ENCODE measurements at places on chromosomes 3 and 15. TPM values are rescaled to one million over a fixed set of nuclear protein-coding genes. Genes with fewer than 3 reads are reported as not detected.

GRCh38 chr3:38579551-38580449 is 69.7 kb downstream of the SCN5A start:
- no peak for DNase-seq

DNA sequence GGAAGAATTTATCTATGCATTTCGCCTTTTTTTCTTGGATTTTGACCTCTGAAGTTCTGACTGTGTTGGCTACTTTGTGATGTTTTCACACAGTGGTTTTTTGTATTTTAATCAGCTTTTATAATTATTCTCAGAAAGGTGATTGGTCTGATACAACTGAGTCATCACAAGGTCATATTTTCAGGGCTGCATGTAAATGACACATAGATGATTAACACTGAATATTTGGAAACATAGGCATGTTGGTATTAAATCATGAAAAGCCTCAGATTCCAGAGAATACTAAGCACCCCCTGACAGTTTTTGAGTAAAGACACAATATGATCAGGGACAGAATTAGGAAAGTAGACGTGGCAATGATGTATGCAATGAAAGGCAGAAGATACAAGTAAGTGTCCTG is 175.5 kb upstream of the SLCO3A1 start:
- DNase-seq, result no peak

DNA sequence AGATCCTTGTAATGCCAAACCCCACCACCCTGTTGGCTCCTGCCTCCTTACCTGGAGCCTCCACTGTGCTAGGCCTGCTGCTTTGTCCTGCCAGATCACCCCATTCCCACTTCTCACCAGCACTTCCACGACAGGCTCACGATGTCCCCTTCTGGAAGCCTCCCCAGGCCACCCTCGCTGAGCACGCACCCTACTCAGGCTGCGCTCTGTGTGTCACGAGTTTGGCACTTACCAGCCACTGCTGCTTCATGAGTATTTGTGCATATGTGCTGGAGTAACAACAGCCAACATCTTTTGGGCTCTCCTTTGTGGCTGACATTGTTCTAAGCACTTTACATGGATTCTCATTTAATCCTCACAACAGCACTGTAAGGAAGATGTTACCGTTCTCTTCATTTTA is 58.1 kb downstream of the PDIA5 start:
- DNase-seq, result no peak

Gene TRIM71
- total RNA-seq, result not detected

Gene GOLGA6D
- not detected for total RNA-seq

DNA sequence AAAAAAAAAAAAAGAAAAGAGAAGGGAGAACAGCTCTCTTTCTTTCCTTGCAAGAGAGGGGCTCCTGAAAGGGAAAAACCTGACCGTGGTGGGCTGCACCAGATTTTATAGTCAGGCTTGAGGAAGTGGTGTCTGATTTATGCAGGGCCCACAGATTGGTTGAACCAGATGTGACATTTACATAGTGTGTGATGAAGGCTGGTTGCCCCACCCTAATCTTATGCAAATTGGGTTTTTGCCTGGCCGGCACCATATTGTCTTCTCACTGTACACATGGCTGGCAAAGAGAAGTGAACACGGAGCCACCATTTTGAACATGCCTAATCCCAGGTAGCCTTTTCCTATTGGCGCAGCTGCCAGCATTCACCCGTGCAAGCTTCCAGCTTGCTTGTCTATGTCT is 154.4 kb downstream of the OXSM start:
- DNase-seq, result no peak

GRCh38 chr3:173465112-173465511 is 67.6 kb downstream of the NLGN1 start:
- peak; percentile 62 for DNase-seq

- peak; percentile 34 for DNase-seq
These were observed 7.2 kb downstream of the PLA1A start for GRCh38 chr3:119604878-119605277.

- DNase-seq, result no peak
These were observed 31.7 kb downstream of the HES1 start for GRCh38 chr3:194167480-194168282.

DNA sequence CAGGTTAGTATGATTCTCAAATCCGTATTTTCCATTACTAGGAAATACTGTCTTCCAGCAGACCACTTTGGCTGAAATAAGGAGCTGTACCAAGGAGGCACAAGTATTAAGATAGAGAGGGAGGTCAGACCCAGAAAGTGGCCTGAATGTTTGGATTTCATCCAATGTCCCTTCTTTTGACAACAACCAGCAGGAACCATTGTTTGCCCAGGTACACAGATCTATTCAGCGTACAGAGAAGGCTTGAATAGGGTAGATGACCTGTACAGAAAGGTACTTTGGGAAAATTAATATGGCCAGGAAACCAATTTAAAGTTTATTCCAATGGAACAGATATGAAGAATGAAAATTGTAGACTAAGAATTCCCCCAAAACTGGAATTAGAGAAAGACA is 12.6 kb downstream of the MTHFS start:
- no peak for DNase-seq

GRCh38 chr3:192494174-192494573 is 233.2 kb downstream of the FGF12 start:
- no peak for DNase-seq

DNA sequence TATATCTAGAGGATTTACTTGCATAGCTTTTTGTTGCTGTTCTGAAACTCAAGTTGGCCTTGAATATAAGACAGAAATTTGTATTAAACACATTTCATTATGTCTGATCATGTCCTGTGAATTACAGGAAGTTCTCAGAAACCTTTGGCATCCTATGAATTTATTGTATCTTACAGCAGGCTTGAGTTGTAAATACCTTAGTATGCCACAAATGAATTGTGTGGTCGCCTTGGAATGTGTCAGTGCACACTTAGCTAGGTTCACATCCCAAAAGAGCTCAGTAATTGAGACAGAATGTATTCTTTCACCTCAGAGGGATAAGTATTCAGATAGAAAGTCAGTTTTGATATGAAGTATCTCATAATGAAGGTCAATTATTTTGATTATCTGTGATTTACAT is 83.4 kb downstream of the NEK11 start:
- peak; percentile 62 for DNase-seq

- no peak for DNase-seq
These were observed 36.4 kb downstream of the EPHB3 start for GRCh38 chr3:184597829-184598573.

Gene PAQR9
- total RNA-seq, result not detected

Gene CP
- not detected for total RNA-seq

Gene SI
- total RNA-seq, result not detected

Gene CTXND1
- not detected for total RNA-seq

GRCh38 chr3:129526121-129526900 is 2.1 kb upstream of the RHO start:
- no peak for DNase-seq

Gene GOLGA6B
- total RNA-seq, result not detected

Gene PODXL2
- not detected for total RNA-seq
